NCI-H2227 treated with DMSO at 0.1 percent for 48 hours (cell line): ENCODE measurements at places on chromosomes 5 and 9.
A peak's percentile ranks its signal among the peaks of the same experiment; 100 is the strongest.

DNA sequence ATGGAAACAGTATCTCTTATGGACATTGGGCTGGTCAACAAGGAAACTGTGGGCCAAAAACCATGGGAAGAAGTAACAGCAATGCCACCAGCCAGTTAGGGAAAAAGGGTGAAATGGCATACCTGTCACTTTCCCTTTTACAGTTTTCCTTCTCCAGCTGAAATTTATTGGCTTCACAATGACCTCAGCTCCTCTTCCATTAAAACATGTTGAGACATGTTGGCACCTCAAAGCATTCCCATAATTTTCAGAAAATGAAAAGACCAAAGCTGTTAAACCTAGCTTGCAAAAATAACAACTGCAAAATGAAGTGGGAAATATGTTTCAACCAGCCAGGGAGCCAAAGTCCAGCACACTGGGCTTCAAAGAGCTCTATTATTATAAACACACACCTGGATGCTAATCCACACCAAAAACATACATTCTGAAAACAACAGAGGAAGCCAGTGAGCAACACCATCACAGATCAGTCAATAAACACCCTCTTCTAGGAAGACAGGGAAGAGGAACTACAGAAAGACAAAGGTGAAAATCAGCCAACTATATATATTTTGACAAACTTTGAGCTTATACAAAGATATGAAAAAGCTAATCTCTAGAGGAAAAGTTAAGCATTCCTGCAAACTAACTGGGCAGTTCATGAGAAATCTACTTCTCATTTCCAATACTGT, 78.4 kb upstream of the PTGER4 start:
- DNase-seq, result no peak

- no peak for DNase-seq
Measured at GRCh38 chr9:101485924-101486692, 47.5 kb upstream of the RNF20 start.

- DNase-seq, result no peak
Measured at GRCh38 chr9:97591535-97591934, 41.6 kb downstream of the TSTD2 start.

DNA sequence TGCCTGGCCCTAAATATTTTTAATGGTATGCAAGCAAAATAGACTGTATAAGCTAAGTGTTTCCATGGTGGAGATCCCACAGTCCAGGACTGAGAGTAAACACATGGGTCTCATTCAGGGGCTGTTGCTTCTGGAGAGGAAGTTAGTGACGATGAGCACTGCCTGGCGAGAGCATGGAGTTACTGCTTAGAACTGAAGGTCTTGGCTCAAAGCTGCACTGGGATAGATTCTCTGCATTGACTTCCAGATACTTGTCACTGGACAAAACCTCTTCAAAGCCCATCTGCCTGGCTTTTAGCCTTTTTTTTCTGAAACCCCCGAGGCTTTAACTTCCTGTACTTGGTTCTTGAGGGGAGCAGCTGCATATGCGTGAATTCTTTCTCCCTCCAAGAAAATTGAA, 39.2 kb downstream of the GPR107 start:
- no peak for DNase-seq

GRCh38 chr9:22031655-22032411, 22.7 kb upstream of the CDKN2B start:
- DNase-seq, result no peak

DNA sequence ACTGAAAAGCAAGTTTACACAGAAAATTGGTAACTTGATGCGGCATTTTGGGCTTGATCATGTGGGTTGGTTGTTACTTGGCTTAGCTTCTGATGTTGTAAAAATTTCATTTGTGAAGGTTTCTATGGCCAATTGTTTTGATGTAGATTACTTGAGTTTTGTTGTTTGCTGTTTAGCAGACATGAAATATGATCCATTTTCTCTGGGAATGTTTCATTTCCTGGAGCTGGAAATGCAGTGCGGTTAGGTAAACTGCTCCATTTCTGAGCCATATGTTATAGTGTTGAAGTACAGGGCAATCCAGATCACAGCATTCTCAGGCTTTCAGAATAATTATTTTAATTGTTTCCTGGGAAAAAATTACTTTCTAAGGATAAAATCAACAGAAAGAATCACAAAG, 396.9 kb downstream of the ENC1 start:
- DNase-seq, result no peak

DNA sequence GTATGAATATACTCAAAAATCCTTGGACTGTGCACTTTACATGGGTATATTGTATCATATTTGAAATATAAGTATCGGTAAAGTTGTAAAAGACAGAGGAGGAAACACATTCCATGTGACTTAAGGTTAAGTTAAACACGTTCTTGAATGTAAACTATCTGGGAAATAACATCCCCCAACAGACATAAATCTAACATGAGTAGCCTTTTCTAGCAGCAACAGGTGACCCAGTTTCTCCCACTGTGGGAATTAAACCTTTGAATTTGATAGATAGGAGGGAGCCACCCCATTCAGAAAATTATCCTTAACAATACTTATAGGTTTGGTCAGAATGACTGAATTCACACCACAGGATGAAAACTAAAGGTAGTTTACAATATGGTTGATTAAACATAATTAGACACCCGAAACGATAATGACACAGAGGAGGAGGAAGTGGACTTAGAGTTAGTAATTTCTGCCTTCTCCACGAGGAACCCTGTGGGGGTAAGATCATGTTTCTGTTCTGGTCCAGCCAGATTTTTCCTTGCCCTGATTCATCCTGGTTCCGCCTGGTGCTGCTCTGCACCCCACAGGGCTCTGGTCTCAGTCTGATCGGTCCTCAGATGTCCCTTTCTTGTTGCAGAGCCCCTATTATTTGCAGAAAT, 84.6 kb upstream of the DNAH5 start:
- DNase-seq, result no peak

GRCh38 chr5:68395926-68396511, 180.5 kb downstream of the PIK3R1 start:
- no peak for DNase-seq

- DNase-seq, result no peak
Measured at GRCh38 chr5:59103303-59103702, 520.4 kb downstream of the RAB3C start.

DNA sequence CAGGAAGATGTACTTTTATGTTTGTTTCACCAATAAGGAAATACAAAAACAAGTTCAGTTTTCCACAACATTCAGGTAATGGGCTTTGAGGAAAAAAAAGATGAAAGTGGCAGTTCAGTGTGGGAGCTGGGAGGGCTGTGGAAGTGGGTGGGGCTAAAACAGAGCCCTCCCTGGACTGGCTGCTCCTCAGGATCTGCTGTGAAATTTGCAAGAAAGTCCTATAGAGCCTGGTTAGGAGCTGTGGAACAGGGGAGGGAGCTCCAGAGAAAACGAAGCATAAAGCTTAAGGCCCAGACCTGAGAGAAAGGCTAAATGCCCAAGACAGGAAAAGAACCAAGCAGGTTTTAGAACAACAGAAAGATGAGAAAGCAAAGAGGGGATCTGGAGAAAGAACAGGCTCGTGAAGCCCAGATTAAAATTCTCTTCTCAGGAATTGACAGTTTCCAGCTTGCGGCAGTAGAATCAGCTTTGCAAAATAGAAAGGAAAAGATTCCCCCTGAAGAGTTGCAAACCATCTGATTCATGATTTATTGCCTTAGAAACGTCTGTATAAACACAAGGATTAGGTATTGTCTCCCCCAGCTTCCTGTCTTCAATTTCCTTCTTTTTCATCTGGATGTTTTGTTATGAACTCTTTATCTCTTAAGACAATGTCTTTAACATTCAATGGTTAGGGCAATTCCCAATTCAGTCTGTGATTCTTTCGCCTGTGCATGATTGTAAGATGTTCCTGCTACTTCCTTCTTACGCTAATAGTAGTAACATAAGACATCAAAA, 26.3 kb upstream of the CRHBP start:
- DNase-seq, result no peak

- no peak for DNase-seq
Measured at GRCh38 chr5:158140120-158140731, 281.3 kb upstream of the CLINT1 start.

- no peak for DNase-seq
Measured at GRCh38 chr5:111735583-111736270, 21.3 kb downstream of the NREP start.

DNA sequence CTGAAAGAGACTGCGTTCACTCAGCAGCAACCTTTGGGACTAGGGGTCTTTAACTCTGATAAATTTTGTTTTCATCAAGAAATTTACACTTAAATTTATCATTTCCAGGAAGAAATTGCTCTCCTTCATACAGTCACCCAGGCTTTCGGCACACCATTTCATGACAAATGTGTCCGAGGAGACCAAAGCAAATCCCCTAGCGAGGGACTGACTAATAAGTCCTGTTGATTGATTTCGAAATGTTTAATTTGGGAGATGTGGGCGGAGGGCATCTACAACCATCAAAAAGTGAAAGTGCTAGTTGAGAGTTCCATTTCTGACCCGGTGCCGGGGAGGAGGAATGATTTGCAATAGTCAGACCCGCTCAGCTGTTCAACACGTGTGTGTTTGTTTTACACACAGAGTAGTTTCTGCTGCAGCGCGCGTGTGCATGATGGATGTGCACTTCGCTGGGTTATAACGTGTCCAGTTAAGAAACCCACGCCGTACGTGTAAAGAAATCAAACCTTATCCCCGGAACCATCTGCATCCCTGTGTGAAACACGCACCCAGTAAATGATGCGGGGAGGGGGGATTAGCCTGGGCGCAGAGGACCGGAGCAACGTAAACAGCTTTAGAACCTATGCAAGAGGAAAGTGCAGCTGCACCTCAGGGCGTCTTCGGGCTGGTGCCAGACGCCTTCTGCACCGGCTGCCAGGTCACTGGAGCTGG, 845 bp upstream of the NR4A3 start:
- no peak for DNase-seq

DNA sequence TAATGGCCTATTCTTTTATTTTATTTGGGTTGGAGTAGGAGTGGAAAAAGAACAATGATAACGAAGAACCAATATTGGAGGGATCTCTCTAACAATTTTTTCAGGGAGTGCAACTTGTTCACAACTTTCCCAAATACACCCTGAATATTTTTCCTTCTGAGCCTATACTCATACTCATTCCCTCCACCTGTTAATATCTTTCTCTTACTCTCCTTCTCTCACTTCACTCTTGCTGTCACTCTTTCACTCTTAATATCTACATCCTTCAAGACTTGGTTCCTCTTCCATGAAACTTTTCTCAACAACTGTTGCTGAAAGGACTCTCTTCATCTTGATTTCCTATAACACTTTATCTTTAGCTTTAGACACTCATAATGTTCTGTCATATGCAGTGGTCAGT, 39.0 kb upstream of the MYOT start:
- DNase-seq, result no peak

GRCh38 chr9:90942555-90942954, 140.9 kb downstream of the SYK start:
- no peak for DNase-seq

DNA sequence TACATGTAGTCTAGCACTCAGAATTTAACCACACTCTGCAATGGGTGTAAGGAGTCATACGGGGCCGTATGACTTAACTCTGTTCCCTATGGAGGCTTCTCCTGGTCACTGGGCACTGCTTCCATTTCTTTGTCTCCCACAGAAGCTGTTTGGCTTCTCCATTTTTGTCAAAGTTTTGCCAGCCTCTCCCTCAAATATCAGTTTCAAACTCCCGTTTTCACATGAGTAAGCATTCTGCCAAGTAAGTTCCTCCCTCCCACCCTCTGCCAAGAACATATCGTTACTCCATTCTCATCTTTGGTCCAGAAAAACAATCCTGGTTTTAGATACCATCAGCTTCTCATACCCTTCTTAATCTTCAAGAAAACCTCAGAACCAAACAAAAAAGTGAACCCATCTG, 6.1 kb downstream of the AFAP1L1 start:
- DNase-seq, result no peak

GRCh38 chr9:91586282-91586681, 162.7 kb upstream of the NFIL3 start:
- DNase-seq, result no peak

DNA sequence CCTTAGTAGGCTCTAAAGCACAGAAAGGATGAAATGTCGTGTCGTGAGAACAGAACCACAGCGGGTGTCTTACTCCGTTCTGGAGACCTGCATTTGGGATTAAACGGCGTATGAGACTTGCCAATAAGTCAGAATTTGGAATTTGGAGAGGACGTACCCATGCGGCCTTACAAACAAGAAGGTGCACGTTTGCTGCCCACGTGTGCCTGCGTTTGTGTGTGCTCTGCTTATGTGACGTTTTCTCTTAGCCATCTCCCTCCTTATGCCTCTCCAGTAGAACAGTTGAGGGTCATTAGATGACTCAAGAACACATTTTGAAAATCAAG, 171.6 kb upstream of the OTULINL start:
- no peak for DNase-seq

- no peak for DNase-seq
Measured at GRCh38 chr5:55821731-55822512, 29.2 kb upstream of the IL31RA start.

- no peak for DNase-seq
Measured at GRCh38 chr9:336039-336438, 121.4 kb downstream of the DOCK8 start.

GRCh38 chr5:136527311-136527710, 162.0 kb upstream of the TRPC7 start:
- no peak for DNase-seq

GRCh38 chr9:86200599-86201162, 58.8 kb downstream of the C9orf153 start:
- DNase-seq, result no peak

DNA sequence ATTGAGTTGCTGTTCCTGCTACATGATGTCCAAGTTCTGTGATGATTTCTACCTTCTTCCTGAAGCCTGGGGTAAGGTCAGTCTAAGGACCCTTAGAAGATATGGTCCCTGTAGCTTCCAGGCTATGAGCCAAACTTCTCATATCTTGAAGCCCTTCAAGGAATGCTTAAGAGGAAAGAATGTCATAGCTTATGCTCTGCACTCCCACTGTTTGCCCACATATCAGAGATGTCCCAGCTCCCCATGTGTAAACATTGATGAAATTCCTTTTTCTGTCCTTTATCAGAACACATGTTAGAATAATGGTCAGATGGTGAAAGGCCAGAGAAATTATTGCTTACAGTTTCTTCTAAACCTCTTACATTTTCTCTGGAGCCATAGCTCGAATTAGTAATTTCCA, 41.4 kb upstream of the RUSC2 start:
- DNase-seq, result no peak

GRCh38 chr5:132480042-132480441, 10.5 kb downstream of the IRF1 start:
- DNase-seq, result no peak

- DNase-seq, result peak; percentile 3
Measured at GRCh38 chr5:139017624-139018023, 142.5 kb upstream of the LRRTM2 start.

DNA sequence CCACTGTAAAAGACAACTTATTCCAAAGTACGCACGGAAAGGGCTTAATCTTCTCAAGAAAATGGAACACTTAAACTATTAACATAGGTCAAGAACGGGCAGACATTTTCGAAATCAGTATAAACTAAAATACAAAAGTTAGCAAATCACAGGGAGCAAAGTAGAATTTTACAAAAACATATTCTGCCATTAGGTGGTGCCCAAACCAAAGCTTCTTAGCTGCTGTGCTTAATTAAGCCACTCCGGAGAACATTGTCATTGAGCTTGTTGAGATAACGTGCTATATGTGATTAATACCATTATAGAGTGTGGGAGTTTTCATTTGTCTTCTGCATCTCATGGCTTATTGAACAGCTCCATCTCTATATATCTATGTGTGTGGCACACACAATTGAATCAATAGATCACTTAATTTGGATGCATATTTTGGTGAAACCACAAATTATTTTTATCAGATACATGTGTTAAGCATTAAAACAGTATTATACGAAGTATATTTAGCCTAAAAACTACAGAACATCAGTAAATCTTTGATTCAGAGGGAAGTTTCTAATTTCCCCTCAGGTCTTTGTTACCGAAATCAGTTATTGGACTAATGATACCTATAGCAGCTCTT, 23.4 kb downstream of the UBLCP1 start:
- DNase-seq, result no peak

- DNase-seq, result no peak
Measured at GRCh38 chr9:137786511-137786920, 91.1 kb upstream of the CACNA1B start.
